ENCODE measurements at places on chromosomes 1 and 21.
A peak's percentile ranks its signal among the peaks of the same experiment; 100 is the strongest.

- DNase-seq: no peak
Measured at GRCh38 chr1:63911049-63911448, 137.2 kb downstream of the ROR1 start.

GRCh38 chr1:218499011-218499691 is 154.0 kb downstream of the TGFB2 start:
- no peak for DNase-seq

- no peak for DNase-seq
Measured at GRCh38 chr1:30809514-30810263, 52.1 kb upstream of the LAPTM5 start.

DNA sequence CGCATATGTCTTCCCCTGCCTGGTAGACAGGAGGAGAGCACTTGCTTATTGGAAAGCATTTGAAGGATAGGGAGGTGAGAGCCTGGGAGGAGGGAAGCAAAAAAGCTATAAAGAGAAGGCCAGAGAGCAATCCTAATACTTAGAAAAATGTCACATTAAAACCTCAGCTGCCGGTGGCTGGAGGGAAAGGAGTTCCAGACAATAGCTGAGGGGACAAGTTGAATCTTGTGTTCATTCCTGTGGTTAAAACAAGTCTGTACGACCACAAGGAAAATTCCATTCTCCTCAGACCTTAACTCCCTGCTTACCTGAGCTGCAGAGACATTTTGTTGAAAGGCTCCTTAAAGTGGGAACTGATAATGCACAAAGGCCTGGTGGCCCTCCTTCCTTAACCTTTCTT is 218.8 kb upstream of the CAMK1G start:
- no peak for DNase-seq

GRCh38 chr1:26913389-26913753 is 404 bp downstream of the NR0B2 start:
- no peak for DNase-seq

DNA sequence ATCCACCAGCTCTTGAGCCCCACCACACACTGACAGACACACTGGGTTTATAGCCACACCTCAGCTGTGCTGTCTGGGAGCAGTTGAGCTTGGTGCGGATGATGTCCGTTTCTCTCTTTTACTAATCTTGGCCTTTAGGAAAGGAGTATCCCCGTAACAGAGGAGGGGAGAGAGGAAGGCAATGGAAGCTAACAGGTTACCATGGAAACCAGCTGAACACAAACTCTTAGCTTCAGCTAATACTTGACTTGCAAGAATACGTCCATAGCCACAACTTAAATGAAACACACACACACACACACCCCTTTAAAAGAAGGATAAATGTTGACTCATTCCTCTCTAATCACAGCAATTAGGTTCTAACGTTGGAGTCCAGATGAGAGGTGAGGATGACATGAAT is 28.0 kb upstream of the LRRN2 start:
- no peak for DNase-seq

- DNase-seq: peak; percentile 75
Measured at GRCh38 chr21:45542242-45542666, at the start of gene SLC19A1. Gene SLC19A1, minus strand, starts transcription at chr21:45542440. Its CDS starts 4,481 bp downstream, at chr21:45537959.

- no peak for DNase-seq
Measured at GRCh38 chr1:226454349-226454748, 46.5 kb upstream of the PARP1 start.

GRCh38 chr1:235783148-235783776 is 83.4 kb downstream of the LYST start:
- DNase-seq: no peak

DNA sequence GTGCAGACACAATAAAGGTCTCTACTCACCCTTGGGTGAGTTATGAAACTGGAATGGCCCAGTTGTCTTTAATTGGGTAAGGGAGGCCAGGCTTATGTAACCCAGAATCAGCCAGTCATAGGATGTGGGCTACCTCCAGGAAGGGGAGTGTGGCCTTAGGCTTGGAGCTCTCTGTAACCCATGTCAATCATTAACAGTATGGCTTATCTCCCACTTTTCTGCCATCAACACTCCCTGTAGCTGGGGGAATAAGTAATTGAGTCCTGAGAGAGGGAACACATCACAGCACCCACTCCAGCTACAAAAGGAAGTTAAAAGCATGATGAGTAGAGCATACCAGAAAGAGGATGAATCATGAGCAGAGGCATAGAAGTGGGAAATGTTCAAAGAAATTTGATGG is 327.0 kb upstream of the DUSP10 start:
- no peak for DNase-seq

- no peak for DNase-seq
Measured at GRCh38 chr1:217871955-217872354, 240.8 kb downstream of the SPATA17 start.

- DNase-seq: no peak
Measured at GRCh38 chr1:154860156-154860870, 9.8 kb downstream of the KCNN3 start.

DNA sequence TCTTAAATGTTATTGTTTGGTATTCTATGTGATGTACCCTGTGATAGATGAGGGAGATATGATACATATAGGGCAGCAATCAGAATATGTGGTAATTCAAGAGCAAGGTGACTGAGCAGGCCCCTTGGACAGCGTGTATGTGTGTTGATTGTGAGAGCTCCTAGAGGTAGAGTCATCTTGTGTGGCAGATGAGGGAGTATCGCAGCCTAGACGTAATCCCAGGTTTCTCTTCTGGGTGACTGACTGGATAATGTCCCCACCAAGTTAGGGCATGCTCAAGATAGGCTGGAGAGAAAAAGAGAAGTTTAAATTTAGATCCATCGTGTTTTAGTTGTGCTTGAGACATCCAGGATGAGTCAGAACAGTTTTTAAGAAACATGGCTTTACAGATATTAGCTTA is 185.3 kb downstream of the ZP4 start:
- no peak for DNase-seq

DNA sequence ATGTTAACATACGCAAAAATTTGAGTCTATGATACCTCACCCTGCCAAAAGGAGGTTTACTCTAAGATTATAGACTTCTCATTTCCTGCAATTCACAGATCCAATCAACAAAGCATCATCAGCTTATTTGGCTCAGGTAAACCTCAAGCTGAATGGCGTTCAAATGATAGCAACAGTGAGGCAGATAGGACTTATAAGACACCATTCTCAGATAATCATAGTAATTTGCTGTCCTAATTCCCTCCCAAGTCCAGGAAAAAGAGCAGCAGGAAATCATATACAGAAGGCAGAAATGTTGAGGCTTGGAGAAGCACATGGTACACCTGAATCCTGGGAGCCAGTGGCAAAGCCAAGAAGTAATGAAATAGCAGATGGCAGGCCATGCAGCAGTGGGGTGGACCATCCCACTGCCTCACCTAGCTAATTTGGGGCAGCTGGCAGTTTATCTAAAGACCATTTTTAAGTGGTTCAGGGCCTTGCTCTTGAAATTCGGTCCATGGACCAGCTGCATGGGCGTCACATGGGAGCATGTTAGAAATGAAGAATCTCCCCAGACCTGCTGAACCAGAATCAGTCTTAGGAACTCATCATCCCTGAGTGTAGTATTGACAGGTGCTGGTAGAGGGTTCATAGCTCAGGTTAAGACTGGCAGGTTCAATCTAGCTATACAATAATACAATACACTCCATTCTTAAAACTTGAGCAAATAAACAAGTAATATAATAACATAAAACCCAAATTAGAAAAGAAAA is 57.7 kb downstream of the ASTN1 start:
- DNase-seq: no peak

GRCh38 chr1:85283475-85284199 is 7.2 kb upstream of the BCL10 start:
- DNase-seq: no peak

DNA sequence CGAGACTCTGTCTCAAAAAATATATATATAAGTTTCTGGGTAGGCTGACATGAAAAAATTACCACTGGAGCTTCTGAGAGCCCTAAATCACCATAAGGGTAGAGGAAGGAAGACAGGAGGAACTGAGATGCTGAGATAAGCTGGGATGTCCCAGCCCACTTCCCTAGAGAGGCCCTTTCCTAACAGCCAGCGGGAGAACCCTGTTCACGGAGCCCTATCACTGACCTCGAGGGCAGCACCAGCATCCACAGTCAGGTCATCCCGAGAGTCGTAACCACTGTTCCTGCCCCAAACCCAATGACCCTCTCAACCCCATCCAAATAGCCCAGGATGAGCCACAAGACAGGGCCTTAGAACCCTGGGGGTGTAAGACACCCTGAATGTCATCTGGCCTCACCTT is 77.5 kb downstream of the CD34 start:
- no peak for DNase-seq

DNA sequence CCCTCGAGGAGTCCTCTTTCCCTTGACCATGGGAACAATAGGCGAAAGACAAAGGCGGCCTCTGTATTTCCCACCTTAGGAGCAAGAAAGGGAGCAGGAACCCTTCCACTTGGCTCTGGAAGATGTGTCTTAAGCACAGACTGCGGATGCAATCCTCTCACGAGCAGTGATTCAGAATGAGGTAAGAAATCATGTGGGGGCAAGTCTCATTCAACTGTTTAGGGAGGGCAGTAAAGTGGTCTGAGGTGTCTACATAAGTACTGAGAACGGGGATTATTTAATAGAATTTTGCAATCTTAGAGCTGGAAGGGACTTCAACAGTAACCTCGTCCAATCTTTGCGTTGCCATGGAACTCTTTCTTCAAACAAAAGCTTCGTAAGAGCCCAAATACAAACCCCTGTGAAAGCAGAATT is 1.6 kb upstream of the DYRK3 start:
- DNase-seq: no peak

GRCh38 chr21:27647921-27648320 is 681.0 kb upstream of the ADAMTS5 start:
- no peak for DNase-seq

DNA sequence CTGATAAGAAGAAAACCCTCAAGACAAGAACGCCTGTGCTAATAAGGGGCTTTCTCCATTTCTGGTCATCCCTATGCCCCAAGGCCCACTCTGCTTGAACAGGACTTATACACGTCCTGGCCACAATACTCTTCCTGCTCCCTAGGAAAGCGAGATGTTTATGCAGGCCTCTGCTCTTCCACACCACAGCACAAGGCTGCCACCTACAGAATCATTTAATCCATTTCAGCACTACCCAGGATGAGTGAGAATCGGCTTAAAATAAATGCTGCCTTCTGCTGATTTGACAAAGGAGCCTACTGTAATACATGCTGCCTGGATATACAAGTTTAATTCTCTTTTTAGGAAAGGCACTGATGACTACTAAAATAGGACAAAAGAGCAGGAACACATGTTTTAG is 29.4 kb downstream of the FRRS1 start:
- no peak for DNase-seq

GRCh38 chr1:55990007-55990406 is 589.4 kb downstream of the PLPP3 start:
- no peak for DNase-seq

DNA sequence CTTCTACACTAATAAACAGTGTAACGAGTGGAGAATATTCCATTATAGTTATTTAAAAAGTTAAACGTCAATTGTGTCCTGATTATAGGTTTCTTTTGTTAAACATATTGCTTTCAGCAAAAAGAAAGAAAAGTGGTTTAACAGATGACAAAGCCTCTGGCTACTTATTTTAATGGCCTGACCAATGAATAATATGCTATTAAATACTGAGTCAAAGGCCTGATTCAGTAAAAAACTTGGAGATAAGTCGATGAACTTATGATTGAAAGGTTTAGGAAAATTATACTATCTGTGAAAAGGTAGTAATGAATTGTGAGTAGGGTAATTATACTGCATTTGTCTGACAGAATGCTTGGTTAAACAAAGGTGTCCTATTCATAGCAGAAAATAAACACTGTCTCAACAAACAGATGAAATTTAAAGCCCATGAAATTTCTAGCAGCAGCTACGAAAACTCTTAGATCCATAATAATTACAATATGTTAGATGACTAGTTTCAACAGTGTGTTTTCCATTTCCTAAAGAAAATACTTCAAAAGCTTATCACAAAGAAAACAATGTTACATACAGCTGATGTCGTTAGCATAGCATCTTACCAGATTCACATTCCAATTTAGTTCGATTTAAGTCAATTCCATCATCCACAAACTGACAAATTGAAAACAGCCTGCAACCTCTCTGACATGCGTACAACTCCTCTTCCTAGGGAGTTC is 6.2 kb downstream of the TMEM59 start:
- DNase-seq: no peak

- no peak for DNase-seq
Measured at GRCh38 chr1:215023155-215023832, 59.2 kb upstream of the KCNK2 start.

DNA sequence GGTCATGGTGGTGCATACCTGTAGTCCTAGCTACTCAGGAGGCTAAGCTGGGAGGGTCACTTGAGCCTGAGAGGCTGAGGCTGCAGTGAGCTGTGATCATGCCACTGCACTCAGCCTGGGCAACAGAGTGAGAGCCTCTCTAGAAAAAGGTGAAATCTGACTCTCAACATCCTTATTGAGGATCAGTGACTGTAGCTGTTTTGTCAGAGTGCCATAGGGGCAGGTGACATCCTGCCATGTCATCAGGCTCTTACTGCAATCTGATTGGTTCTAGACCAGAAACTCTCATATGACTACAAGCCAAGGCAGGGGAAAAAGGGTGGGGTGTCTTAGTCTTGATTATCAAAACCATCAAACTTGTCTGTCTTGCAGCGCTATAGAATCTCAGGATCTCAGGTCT is 62.8 kb upstream of the NGF start:
- no peak for DNase-seq
